ENCODE measurements at places on chromosomes 2 and 18.

- no peak for DNase-seq
Measured at GRCh38 chr2:105262651-105263091, 21.1 kb downstream of the GPR45 start.

DNA sequence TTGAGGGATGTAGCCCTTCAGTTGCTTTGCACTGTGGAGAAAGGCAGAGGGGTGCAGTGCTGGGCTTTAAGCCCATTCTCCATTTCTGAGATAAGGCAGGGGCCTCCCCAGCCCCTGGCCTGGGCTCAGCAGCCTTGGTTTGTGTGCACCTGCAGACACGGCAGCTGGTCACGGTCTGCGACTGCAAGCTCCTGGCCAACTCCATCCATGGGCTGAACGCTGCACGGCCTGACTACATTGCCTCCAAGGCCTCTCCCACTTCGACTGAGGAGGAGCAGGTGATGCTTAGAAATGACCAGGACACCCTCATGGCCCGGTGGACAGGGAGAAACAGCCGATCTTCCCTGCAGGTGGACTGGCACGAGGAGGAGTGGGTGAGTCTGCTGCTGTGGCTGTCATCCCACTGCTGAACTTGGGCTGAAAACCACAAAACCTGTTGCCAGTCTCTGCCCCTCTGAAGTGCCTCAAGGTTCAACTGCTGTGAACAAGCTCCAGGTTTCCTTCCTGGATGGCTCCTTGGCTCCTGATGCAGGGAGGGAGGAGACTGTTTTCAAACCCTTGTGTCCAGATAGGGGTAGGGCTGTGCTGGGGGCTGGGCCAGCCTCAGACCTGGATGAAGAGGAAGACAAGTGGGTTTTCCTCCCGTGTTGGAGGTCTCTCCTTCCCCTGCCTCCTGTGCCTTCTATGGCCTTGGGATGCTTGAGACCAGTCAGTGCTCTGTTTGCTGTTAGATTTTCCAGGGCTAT lies 54.0 kb downstream of the COA5 start:
- no peak for DNase-seq

GRCh38 chr2:113124984-113125855 lies 2.2 kb upstream of the IL1RN start:
- DNase-seq, result no peak

GRCh38 chr2:231211486-231211885 lies 13.1 kb downstream of the ARMC9 start:
- no peak for DNase-seq

- no peak for DNase-seq
Measured at GRCh38 chr2:104140361-104140760, 713.6 kb upstream of the POU3F3 start.

DNA sequence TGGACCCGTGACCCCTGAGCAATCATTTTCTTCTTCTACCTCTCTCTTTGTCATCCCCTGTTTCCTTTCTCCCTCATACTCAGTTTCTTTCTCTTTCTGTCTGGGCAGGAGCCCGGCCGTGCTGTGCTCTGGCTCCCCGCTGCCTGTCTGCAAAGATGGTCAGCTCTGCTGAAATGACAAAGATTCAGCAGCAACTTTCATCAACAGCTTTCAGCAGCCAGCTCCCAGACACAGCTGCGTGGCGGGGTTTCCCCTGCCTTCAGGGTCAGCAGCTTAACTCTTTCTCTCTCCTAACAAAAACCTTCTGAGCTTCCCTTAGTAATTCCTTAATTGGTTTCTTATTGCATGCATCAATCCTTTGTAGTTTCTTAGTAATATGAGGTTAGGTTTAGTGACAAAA lies 1234.4 kb downstream of the CNTNAP5 start:
- no peak for DNase-seq

DNA sequence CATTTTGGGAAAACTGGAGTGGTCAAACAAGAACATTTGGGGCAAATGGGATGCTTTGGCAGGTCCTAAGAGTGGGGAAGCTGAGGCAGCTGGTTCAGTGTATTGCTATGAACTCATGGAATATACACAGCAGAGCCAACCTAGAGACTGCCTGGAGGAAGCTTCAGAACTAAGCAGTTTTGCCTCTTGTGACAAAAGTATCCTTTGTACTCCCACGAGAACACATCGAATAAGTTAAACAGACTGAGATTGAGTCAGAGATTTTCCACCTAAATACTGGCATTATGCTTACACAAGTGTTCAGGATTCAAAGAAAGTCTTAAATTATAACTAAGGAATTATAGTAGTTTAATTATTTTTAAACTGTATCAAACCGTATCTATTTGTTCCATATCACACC lies 5.2 kb upstream of the ARMC9 start:
- DNase-seq, result no peak

GRCh38 chr2:181441670-181442069 lies 15.5 kb upstream of the ITGA4 start:
- DNase-seq, result no peak

GRCh38 chr18:53114441-53114840 lies 774.4 kb downstream of the DCC start:
- no peak for DNase-seq

DNA sequence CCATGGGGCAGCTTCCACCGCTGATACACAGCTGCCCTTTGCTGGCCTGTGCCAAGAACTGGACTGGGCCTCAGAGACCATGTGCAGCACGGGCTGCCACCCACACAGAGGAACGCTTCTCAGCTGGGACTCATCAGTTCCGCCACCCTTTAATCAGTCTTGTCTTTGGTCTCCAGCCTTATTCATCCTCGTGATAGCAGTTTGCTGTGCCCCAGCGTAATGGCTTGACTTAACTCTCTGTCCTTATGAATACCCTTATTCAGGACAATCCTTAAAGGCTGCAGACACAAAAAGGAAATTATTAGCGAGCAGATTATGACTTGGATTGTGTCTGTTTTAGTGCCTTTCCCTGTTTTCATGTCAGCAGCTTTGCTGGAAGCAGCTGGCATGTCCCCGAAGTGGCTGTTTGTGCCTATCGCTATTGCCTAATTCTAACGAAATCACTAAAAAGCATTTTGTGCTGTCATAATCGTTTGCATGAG lies 108.9 kb upstream of the DAPL1 start:
- no peak for DNase-seq

DNA sequence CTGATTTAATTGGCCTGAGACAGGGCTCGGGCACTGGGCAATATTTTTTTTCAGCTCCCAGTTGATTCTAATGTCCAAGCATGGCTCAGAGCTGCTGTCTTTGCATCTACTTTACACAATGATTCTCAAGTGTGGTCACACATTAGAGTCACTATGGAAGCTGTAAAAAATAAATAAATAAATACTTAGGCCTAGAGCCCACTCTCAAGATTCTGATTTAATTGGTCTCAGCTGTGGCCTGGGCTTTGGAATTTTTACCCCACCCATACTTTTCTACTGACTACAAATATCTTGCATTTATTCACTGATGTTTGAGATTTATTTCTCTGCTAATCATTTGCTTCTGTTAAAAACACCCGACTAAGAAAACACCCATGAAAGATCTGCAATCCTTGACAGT lies 145.7 kb upstream of the SRD5A2 start:
- no peak for DNase-seq

DNA sequence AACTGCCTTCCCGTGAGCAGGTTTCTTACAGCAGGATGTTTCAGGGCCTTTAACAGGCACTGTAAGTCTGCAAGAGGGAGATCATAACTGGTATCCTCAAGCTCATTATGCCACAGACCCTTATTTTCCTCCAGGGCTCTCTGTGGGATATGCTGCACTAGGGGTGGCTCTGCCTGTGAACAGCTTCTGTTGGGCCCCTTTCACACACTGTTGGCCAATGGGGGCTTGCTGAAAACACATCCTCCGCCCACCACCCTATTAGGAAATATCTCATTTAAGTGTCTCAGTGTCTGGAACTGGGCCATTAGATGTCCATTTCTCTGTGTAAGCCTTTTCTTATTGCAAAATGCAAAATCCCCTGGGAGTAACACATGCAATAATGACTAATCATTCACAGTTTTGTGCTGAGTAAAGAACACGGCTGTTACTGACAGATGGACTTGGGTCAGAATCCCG lies 414.3 kb upstream of the HS6ST1 start:
- DNase-seq, result no peak

All from CD4-positive, alpha-beta T cell treated with Interleukin-4 for 4 hours (primary cell).